Activated B cell treated with CpG ODN at 0.5 μM for 24 hours (primary cell): ENCODE measurements at places on chromosomes 12 and 14. TPM values are rescaled to one million over a fixed set of nuclear protein-coding genes. Genes with fewer than 3 reads are reported as not detected.

GRCh38 chr14:95507174-95507573 lies 9.3 kb downstream of the SYNE3 start:
- no peak overlapping the region for H3K27ac ChIP-seq
- DNase-seq, result no peak
- H3K4me1 ChIP-seq, result peaks cover 92% of the 10 kb centered on the region
- no peak overlapping the region for H3K4me3 ChIP-seq
- peaks cover 78% of the 10 kb centered on the region for H3K36me3 ChIP-seq
- H3K27me3 ChIP-seq, result no peaks in the 10 kb centered on the region

- H3K4me1 ChIP-seq, result no peaks in the 10 kb centered on the region
- peaks cover 32% of the 10 kb centered on the region for H3K36me3 ChIP-seq
- H3K27ac ChIP-seq, result no peak overlapping the region
- DNase-seq, result no peak
- no peaks in the 10 kb centered on the region for H3K27me3 ChIP-seq
Observed at GRCh38 chr12:53660041-53660440, 15.8 kb downstream of the ATP5MC2 start.

Gene CRACR2A
- 22.7 and 25.8 TPM in 2 replicates for total RNA-seq

DNA sequence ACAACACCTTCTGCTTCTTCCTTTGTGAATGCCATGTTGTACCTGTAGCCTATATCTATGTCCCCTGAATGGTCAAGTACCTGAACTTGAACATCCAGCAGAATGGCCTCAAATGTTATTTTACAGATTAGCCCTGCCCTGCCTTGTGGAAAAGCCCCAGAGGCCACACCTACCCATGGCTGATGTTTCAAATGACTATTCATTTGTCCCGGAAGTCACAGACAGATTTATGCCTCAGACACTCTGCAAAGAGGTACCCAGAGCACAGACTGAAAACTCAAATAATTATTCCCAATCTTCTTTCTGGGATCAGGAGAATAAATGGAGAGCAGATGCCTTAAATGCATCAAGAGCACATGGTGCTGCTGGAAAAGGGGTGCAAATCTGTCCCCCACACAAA lies 13.0 kb upstream of the DPF3 start:
- no peaks in the 10 kb centered on the region for H3K27me3 ChIP-seq
- no peaks in the 10 kb centered on the region for H3K36me3 ChIP-seq
- no peak overlapping the region for H3K4me3 ChIP-seq
- no peak for DNase-seq

- DNase-seq, result no peak
- peaks cover 6% of the 10 kb centered on the region for H3K4me1 ChIP-seq
- no peaks in the 10 kb centered on the region for H3K27me3 ChIP-seq
- H3K36me3 ChIP-seq, result no peaks in the 10 kb centered on the region
Observed at GRCh38 chr12:76568130-76568529, 8.6 kb upstream of the OSBPL8 start.

- no peaks in the 10 kb centered on the region for H3K36me3 ChIP-seq
- no peak for DNase-seq
- H3K4me3 ChIP-seq, result no peak overlapping the region
- H3K4me1 ChIP-seq, result no peaks in the 10 kb centered on the region
- H3K27ac ChIP-seq, result no peak overlapping the region
Observed at GRCh38 chr14:43155924-43156323, 1351.2 kb downstream of the FSCB start.

Gene TPI1
- total RNA-seq, result 306 and 318 TPM in 2 replicates

DNA sequence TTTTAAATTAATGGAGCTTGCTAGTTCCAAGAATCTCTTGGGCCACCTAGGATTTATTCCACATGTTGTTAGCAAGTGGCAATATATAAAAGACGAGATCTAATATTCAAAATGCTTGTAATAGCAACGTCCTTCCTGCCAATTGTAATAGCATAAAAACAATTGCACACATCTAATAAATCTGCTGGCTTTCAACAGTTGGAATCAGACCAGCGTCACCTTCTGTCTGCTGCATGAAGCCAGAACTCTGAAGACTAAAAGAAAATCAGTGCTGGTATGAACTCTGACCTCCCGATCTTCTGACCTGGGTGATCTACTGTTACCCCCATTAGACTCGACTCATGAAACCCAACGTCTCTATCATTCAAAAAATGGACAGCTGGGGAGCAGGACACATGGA lies 100.6 kb downstream of the DIO2 start:
- DNase-seq, result no peak
- no peaks in the 10 kb centered on the region for H3K4me1 ChIP-seq
- no peaks in the 10 kb centered on the region for H3K27me3 ChIP-seq
- no peak overlapping the region for H3K4me3 ChIP-seq

DNA sequence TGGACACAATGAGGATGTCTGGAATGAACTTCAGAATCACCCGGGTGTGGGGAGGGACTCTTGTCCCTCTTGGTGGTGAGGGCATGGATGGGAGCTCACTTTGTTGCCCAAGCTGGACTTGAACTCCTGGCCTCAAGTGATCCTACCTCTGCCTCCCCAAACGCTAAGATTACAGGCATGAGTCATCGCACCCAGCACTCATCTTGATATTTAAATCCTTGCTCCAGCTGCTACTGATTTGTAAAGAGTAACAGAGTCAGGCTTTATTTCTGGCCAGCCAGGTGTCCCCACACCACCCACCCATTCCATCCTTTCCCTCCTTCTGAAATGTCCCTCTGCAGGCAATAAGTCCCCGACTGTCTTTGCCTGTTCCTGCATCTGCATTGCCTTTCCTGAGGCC lies 4.9 kb downstream of the DDX54 start:
- H3K4me1 ChIP-seq, result peaks cover 21% of the 10 kb centered on the region
- peaks cover 68% of the 10 kb centered on the region for H3K36me3 ChIP-seq
- H3K27ac ChIP-seq, result no peak overlapping the region
- DNase-seq, result no peak

- no peak within 1 kb of the TSS for H3K27ac ChIP-seq
- DNase-seq, result no peak
- no peak within 1 kb of the TSS for H3K4me3 ChIP-seq
- H3K36me3 ChIP-seq, result no peaks in the 10 kb centered on the region
- peaks cover 7% of the 10 kb centered on the region for H3K27me3 ChIP-seq
- H3K4me1 ChIP-seq, result no peaks in the 10 kb centered on the region
Observed at GRCh38 chr12:100473716-100474150, at the start of gene NR1H4. NR1H4 (plus strand) TSS chr12:100473866; CDS start chr12:100493324, 19,458 bp downstream.

Gene KRT73
- total RNA-seq, result not detected in 2 replicates

DNA sequence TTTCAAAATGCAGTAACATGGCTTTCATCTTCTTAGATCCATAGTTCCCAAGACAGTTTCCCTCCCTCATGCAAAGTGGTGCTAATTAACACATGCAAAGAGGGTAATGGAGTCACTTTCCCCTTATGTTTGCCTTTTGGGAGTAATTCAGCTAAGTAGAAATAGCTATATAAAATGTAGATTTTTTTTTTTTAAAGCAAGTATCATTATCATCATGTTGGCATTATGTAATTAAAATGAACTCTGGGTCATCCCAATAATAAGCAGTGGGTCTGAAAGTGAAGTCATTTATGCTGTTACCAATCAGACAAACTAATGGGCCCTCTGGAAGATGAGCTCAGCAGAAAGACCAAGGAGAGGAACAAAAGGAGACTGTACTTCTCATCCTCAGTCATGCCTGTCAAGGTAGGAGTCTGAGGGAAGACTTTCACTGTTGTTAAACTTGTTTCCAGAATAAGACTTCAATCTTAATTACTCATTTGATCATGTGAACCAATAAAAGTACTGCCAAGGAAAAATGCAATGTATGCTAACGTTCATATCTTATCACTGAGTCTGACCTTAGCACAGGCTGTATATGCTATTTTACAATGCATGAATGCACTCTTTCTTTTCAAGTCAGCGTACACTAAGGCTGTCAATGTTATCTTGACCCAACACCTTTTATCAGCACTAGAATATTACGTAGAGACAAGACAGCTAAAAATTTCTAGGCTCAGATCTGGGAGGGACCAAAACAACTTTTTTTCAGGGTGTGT lies 26.8 kb downstream of the AREL1 start:
- H3K36me3 ChIP-seq, result peaks cover 62% of the 10 kb centered on the region
- no peak overlapping the region for H3K4me3 ChIP-seq
- DNase-seq, result no peak
- no peaks in the 10 kb centered on the region for H3K27me3 ChIP-seq

DNA sequence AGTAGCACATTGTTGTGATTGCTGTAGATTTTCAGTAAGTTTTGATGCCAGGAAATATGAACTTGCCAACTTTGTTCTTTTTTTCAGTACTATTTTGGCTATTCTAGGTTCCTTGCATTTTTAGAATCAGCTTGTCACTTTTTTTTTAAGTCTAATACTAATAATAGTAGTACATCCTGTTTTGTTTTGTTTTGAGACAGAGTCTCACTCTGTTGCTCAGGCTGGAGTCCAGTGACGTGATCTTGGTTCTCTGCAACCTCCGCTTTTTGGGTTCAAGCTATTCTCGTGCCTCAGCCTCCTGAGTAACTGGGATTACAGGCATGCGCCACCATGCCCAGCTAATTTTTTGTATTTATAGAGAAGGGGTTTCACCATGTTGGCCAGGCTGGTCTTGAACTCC lies 16.5 kb downstream of the PWP1 start:
- H3K4me1 ChIP-seq, result peaks cover 31% of the 10 kb centered on the region
- no peak for DNase-seq
- peaks cover 93% of the 10 kb centered on the region for H3K36me3 ChIP-seq
- H3K4me3 ChIP-seq, result no peak overlapping the region
- H3K27me3 ChIP-seq, result no peaks in the 10 kb centered on the region

DNA sequence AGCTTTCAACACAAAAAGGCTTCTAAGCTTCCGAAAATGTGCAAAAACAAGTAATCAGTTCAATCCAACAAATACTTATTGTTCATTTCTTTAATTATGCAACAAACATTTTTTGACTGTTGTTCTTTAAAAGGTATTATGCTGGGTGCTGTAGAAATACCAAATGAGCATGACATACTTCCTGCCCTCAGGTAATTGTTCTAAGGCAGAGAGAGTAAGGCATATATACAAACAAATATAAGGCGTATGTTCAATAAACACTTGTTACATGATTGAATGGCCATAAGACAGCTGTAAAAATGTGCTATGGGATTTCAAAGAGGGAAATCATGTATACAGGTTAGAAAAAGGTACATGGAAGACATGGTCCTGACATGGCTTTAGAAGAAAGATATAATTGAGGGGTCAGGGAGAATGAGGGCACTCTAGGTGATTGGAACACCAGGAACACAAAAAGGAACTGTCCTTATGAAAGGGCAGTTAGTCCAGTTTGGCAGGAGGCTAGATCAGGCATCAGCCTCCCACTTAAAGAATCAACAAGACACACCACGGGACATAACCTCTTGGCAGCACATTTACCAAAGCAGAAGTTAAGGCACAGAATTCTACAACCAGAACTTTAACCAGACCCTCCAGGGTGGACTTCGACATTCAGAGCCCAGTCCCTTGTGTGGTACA lies 135.8 kb upstream of the SCAF11 start:
- H3K4me1 ChIP-seq, result peaks cover 5% of the 10 kb centered on the region
- peaks cover 2% of the 10 kb centered on the region for H3K27me3 ChIP-seq
- H3K36me3 ChIP-seq, result no peaks in the 10 kb centered on the region
- H3K4me3 ChIP-seq, result no peak overlapping the region
- DNase-seq, result no peak

GRCh38 chr14:78308079-78308478 lies 137.9 kb downstream of the NRXN3 start:
- no peaks in the 10 kb centered on the region for H3K4me1 ChIP-seq
- DNase-seq, result no peak
- H3K27ac ChIP-seq, result no peak overlapping the region
- no peaks in the 10 kb centered on the region for H3K36me3 ChIP-seq
- H3K4me3 ChIP-seq, result no peak overlapping the region

DNA sequence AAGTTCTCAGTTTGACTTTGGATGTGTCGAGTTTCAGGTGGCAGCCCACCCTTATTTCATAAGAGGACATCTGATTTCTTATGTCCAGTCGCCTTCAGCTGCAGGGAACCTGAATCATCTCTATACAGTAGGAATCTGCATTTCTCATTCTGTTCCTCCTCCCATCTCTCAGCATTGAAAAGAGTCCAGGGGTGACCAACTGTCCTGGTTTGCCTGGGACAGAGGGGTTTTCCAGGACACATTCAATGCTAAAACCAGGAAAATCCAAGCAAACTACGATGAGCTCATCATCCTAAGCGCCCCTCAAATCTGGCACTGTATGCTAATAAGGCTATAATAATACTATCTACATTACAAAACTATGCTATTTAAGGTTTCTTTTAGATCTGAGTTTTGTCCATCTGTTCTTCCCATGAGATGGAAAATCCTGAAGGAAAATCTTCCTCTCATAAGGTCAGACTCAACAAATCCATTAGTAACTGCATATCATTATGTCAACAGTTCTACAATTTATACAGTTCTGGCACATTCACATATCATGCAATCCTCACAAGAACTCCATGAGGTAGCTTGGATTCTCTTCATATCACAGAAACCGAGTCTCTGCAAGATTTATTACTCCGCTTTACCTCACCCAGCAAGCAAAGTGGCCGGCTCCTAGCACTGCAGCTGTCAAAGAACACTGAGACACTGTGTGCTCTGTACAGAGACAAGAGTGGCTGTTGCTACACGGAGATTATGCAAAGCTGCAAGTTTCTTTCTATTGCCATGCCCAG lies 15.6 kb upstream of the CALM1 start:
- H3K27ac ChIP-seq, result no peak overlapping the region
- H3K36me3 ChIP-seq, result no peaks in the 10 kb centered on the region
- no peaks in the 10 kb centered on the region for H3K4me1 ChIP-seq
- H3K27me3 ChIP-seq, result no peaks in the 10 kb centered on the region
- H3K4me3 ChIP-seq, result no peak overlapping the region
- DNase-seq, result no peak

- H3K36me3 ChIP-seq, result no peaks in the 10 kb centered on the region
- H3K4me1 ChIP-seq, result peaks cover 12% of the 10 kb centered on the region
- no peak overlapping the region for H3K27ac ChIP-seq
- H3K27me3 ChIP-seq, result no peaks in the 10 kb centered on the region
Observed at GRCh38 chr12:124827588-124828184, 36.0 kb downstream of the SCARB1 start.

Gene ARF3
- 113 and 119 TPM in 2 replicates for total RNA-seq

DNA sequence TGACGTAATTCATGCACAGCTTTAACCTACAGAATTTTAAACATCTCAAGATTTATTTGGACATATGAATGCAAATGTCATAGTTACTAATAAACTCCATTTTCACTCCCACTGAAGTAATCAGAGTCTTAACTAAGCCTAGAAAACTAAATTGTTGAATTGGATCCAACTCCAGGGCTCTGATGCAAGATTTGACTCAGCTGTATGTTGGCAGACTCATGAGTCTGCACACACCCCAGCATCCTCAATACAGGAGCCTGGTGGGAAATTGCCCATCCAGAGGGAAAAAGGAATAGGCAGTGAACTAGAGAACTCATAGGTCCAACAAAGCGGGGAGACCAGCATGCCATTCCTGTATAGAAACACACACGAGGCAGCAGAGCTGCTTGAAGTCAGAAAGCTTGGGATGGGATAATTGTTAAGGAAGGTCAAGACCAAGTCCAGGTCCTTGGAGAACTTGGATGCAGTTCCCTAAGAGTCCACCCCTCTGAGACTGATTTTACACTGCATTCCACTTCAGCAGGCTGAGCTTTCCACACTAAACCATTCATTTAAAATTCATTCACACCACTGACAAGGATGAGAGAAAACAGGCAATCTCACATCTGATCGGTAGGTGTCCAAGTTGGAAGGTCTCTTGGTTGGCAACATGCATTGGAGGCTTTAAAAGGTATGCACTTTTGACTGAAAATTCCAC lies 14.4 kb downstream of the TMTC1 start:
- H3K4me3 ChIP-seq, result no peak overlapping the region
- H3K27ac ChIP-seq, result no peak overlapping the region
- no peaks in the 10 kb centered on the region for H3K27me3 ChIP-seq
- H3K36me3 ChIP-seq, result no peaks in the 10 kb centered on the region
- no peaks in the 10 kb centered on the region for H3K4me1 ChIP-seq
- DNase-seq, result no peak

Gene APOF
- not detected in 2 replicates for total RNA-seq

Gene GPR65
- 13.7 and 14.7 TPM in 2 replicates for total RNA-seq
